ENCODE measurements at places on chromosomes 3 and 15. TPM values are rescaled to one million over a fixed set of nuclear protein-coding genes. Genes with fewer than 3 reads are reported as not detected.

DNA sequence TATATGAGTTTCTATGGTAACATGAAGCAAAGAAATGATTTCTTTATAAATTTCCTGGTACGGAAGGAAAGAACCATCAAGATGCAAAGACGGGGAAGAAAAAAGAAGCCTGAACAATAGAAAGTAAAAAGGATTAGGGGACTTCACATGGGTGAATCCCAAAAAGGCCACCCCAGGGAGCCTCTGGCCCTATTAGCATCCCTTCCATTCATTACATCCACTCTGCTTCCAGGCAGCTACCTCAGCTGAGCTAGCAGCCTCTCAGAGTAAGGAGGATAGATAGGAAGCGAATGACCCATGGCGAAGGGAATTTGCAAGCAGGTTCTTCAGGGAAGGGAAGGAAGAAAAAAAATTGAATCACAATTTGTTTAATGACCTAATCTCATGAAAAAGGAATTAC lies 81.6 kb downstream of the GABRB3 start:
- H3K4me3 ChIP-seq = no peak overlapping the region
- H3K27ac ChIP-seq = no peak overlapping the region
- H3K36me3 ChIP-seq = no peaks in the 10 kb centered on the region
- H3K4me1 ChIP-seq = no peaks in the 10 kb centered on the region
- DNase-seq = no peak

GRCh38 chr3:14411988-14412387 lies 9.6 kb downstream of the SLC6A6 start:
- peaks cover 32% of the 10 kb centered on the region for H3K4me1 ChIP-seq
- DNase-seq = no peak
- no peaks in the 10 kb centered on the region for H3K27me3 ChIP-seq
- no peak overlapping the region for H3K27ac ChIP-seq

The SYNPR gene
- total RNA-seq = not detected

DNA sequence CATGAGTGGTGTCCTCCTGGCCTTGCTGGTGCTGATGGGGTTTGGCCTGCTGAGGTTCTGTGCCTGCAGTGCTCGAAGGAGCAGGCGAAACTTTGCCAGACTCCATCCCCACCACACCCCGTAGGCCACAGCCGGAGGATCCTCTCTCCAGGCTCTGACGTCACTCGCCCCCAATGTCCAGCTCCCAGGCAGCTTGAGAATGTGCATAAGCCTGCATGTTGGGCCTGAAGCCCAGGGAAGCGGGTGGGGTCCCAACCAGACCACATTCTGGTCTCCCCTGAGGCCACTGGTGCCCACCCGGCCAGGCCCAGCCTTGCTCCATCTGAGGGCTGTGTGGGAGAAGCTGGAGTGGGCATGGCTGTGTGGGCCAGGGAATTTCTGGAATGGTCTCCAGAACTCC lies 109.8 kb downstream of the ASB7 start:
- H3K4me1 ChIP-seq = no peaks in the 10 kb centered on the region
- no peak overlapping the region for H3K27ac ChIP-seq
- no peak for DNase-seq
- H3K4me3 ChIP-seq = no peak overlapping the region
- H3K36me3 ChIP-seq = no peaks in the 10 kb centered on the region

DNA sequence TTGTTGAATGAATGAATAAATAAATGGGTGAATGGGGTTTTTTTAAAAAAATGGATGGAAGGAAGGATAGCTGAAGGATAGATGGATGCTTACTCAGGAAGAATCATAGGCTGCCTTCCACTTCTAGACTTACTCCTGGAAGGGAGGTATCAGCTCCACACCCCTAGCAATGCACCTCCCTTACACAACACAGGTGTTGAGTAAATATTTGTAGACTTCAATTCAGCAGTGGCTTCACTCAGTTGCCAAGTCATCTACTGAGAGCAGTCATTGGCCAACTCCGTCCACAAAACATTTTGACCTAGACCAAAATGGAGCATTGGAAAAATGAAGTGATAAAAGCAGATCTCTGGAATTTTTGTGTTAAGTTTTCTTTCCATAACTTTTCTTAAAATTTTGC lies 65.5 kb upstream of the ST8SIA2 start:
- no peak overlapping the region for H3K27ac ChIP-seq
- DNase-seq = no peak
- H3K4me1 ChIP-seq = no peaks in the 10 kb centered on the region
- H3K36me3 ChIP-seq = no peaks in the 10 kb centered on the region
- no peak overlapping the region for H3K4me3 ChIP-seq

DNA sequence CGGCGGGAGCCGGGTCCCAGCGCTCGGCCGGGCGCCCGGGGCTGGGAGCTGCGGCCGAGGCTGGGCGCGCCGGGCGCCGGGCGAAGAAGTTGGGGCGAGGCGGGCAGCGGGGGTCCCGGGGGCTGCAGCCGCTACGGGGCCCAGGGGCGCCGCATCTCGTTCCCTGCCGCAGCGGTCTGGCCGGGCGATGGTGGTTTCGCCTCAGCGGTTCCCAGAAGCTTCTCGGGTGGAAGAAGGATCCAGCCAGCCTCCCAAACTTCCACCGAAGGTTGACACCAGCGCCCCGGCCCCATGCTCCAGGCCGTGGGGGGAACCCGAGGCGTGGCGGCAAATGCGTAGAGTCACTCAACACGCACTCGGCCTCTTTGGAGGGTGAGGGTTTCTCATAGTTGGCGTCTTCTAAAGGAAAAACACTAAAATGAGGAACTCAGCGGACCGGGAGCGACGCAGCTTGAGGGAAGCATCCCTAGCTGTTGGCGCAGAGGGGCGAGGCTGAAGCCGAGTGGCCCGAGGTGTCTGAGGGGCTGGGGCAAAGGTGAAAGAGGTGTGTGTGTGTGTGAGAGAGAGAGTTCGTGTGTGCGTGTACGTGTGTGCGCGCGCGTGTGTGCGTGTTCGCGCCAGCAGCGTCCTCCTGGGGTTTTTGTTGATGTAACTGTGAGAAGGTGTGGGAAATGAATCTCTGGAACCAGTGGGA lies 940 bp downstream of the BOC start:
- peaks cover 21% of the 10 kb centered on the region for H3K27me3 ChIP-seq
- no peak overlapping the region for H3K27ac ChIP-seq
- no peak overlapping the region for H3K4me3 ChIP-seq
- DNase-seq = no peak
- no peaks in the 10 kb centered on the region for H3K36me3 ChIP-seq

DNA sequence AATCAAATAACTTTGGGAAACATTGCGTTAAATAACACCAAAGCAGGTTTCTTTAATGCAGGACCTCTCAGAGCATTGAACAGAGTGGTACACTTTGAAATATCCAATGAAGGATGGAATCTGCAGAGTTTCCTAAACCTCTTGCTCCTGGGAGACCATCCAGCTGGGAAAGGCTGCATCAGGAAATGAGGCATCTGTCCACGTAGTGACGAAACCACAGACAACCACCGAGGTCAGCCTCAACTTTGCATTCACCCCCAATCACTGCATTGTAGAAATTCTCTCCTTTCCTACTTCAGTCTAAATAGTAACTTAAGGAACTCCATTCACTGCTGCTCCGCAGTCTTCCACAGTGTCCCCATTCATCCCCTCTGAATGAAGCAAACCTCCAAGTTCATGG lies 41.5 kb upstream of the CDV3 start:
- no peaks in the 10 kb centered on the region for H3K36me3 ChIP-seq
- no peak overlapping the region for H3K27ac ChIP-seq
- no peak for DNase-seq
- H3K27me3 ChIP-seq = no peaks in the 10 kb centered on the region
- no peaks in the 10 kb centered on the region for H3K4me1 ChIP-seq

GRCh38 chr15:42725331-42725903 lies 11.5 kb downstream of the CDAN1 start:
- H3K27ac ChIP-seq = no peak overlapping the region
- H3K36me3 ChIP-seq = peaks cover 77% of the 10 kb centered on the region
- H3K27me3 ChIP-seq = no peaks in the 10 kb centered on the region
- H3K4me1 ChIP-seq = no peaks in the 10 kb centered on the region
- no peak overlapping the region for H3K4me3 ChIP-seq

The KNSTRN gene
- total RNA-seq = 10.5 TPM

DNA sequence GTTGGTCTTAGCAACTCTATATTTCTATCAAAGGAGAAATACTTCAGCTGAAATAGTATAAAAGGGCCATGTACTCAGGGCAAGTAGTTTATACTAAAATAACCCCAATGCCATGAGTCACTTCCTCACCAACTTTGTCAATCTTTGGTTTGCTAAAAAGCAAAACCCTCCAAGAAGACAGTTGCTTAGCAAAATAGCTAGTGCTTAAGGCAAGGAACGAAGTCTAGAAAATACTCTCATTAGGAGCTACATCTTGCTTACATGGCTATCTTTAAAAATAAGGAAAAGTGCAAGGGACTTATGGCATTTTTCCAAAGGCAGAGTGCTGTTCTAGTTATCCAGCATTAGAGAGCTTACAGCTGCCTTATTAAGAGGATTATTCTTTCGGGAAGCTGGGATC lies 28.4 kb downstream of the P3H2 start:
- H3K27ac ChIP-seq = no peak overlapping the region
- H3K27me3 ChIP-seq = no peaks in the 10 kb centered on the region
- no peaks in the 10 kb centered on the region for H3K4me1 ChIP-seq

The PARP15 gene
- 87.0 TPM for total RNA-seq

DNA sequence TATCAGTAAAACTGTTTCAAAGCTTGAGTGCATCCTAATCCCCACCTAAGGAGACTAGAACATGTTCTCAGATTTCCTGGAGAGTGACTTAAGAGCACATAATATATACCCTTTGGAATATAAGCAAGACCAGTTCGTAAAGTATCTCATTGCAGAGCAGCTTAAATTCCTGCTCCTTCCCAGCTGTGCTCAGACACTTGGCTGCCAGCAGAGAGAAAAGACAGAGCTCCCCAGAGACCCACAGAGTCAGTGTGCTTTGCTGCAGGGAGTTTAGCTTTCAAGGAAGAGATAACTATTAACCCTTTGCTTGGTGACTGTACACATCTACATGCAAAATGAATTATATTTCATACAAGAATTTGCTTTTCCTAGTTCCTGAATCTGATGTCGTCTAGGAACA lies 338.1 kb upstream of the ARHGEF26 start:
- H3K27ac ChIP-seq = no peak overlapping the region
- H3K27me3 ChIP-seq = no peaks in the 10 kb centered on the region
- H3K36me3 ChIP-seq = no peaks in the 10 kb centered on the region
- no peaks in the 10 kb centered on the region for H3K4me1 ChIP-seq
- H3K4me3 ChIP-seq = no peak overlapping the region

DNA sequence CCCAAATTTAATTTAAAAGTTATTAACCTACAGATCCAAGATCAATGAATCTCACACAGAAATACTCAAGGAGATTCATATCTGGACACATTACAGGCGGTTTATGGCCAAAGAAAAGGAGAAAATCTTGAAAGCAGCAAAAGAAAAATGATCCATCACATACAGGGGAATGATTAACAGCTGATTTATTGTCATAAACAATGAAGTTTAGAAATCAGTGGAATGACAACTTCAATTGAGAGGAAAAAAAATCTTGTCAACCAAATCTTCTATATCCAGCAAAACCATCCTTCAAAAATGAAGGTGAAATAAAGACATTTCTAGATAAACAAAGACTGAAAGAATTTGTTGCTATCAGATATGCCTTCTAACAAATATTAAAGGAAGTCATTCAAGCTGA lies 156.2 kb upstream of the SEMA6D start:
- H3K36me3 ChIP-seq = no peaks in the 10 kb centered on the region
- H3K27ac ChIP-seq = no peak overlapping the region
- H3K27me3 ChIP-seq = no peaks in the 10 kb centered on the region
- DNase-seq = no peak

DNA sequence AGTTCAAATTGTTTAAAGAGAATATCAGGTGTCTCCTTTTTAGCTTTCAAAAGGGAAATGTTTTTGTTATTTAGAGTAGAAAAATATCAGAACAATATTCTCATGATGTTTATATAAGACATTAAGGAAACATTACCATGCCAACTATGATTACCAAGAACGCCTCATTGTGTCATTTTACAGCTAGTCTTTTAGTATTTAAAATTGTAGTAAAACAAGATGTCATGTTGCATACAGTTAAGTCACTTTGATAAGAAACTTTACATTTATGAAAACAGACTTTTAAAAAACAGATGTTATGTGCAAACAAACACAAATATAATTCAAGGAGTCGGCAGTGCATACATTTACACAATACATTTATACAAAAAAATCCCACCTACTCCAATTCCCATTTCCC lies 4.4 kb downstream of the PLSCR4 start:
- no peak for DNase-seq
- peaks cover 7% of the 10 kb centered on the region for H3K4me1 ChIP-seq
- peaks cover 2% of the 10 kb centered on the region for H3K27me3 ChIP-seq
- H3K4me3 ChIP-seq = no peak overlapping the region
- H3K36me3 ChIP-seq = no peaks in the 10 kb centered on the region

GRCh38 chr3:81451611-81452010 lies 309.8 kb downstream of the GBE1 start:
- no peaks in the 10 kb centered on the region for H3K27me3 ChIP-seq
- no peaks in the 10 kb centered on the region for H3K4me1 ChIP-seq
- H3K4me3 ChIP-seq = no peak overlapping the region
- DNase-seq = no peak
- no peaks in the 10 kb centered on the region for H3K36me3 ChIP-seq
- no peak overlapping the region for H3K27ac ChIP-seq

GRCh38 chr3:66031102-66031698 lies 7.5 kb downstream of the MAGI1 start:
- no peaks in the 10 kb centered on the region for H3K4me1 ChIP-seq
- DNase-seq = no peak
- no peak overlapping the region for H3K27ac ChIP-seq

- no peaks in the 10 kb centered on the region for H3K27me3 ChIP-seq
- DNase-seq = no peak
- no peak overlapping the region for H3K4me3 ChIP-seq
- H3K27ac ChIP-seq = no peak overlapping the region
- H3K36me3 ChIP-seq = no peaks in the 10 kb centered on the region
Observed at GRCh38 chr15:100516643-100517512, 11.9 kb downstream of the CERS3 start.

- H3K4me3 ChIP-seq = peak within 1 kb of the TSS; percentile 32
- no peaks in the 10 kb centered on the region for H3K27me3 ChIP-seq
- H3K27ac ChIP-seq = no peak within 1 kb of the TSS
- H3K4me1 ChIP-seq = peaks cover 13% of the 10 kb centered on the region
- no peak for DNase-seq
Observed at GRCh38 chr3:111998636-111999483, at the start of gene TAGLN3. TSS of gene TAGLN3 (plus strand) at chr3:111998922. CDS start at chr3:111999423, 501 bp downstream.

The CLDN18 gene
- not detected for total RNA-seq

- peak overlapping the region; percentile 56 for H3K27ac ChIP-seq
- peaks cover 49% of the 10 kb centered on the region for H3K4me1 ChIP-seq
- peak overlapping the region; percentile 41 for H3K4me3 ChIP-seq
- DNase-seq = no peak
Observed at GRCh38 chr15:90412356-90413194, 24.5 kb downstream of the IQGAP1 start.
